Cardiac muscle cell (in vitro differentiated cells and primary cell): ENCODE measurements at places on chromosomes 6 and 20.

DNA sequence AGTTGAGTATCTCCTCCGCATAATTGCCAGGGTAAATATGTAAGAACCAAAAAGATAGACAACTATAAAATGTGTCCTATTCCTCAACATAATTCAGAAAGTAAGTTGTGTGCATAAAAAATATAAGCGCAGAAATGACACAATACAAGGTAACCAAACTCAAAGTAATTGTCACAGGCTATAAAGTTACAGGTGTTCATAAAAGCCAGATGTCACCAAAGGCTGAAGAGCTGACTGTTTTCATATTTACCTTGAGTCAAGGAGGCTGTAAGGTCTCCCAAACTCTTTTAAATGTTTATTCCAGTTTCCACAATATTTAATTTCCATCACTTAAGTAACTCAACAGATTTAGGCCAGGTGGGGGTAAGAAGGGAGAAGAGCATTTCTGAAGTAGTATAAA is 192.2 kb upstream of the MARCKS start:
- H3K27ac ChIP-seq: no peak overlapping the region
- no peak for DNase-seq
- no peaks in the 10 kb centered on the region for H3K36me3 ChIP-seq
- H3K4me3 ChIP-seq: no peak overlapping the region
- no peaks in the 10 kb centered on the region for H3K4me1 ChIP-seq

GRCh38 chr6:136067731-136068341 is 182.3 kb downstream of the MTFR2 start:
- no peak for DNase-seq
- H3K36me3 ChIP-seq: no peaks in the 10 kb centered on the region
- no peaks in the 10 kb centered on the region for H3K4me1 ChIP-seq
- H3K4me3 ChIP-seq: no peak overlapping the region
- no peak overlapping the region for H3K27ac ChIP-seq

GRCh38 chr20:44314870-44315269 is 3.9 kb upstream of the FITM2 start:
- H3K4me1 ChIP-seq: no peaks in the 10 kb centered on the region
- H3K27me3 ChIP-seq: no peaks in the 10 kb centered on the region
- H3K4me3 ChIP-seq: no peak overlapping the region
- H3K36me3 ChIP-seq: no peaks in the 10 kb centered on the region
- no peak overlapping the region for H3K27ac ChIP-seq

- H3K27me3 ChIP-seq: no peaks in the 10 kb centered on the region
- H3K27ac ChIP-seq: no peak overlapping the region
- no peaks in the 10 kb centered on the region for H3K36me3 ChIP-seq
- no peak overlapping the region for H3K4me3 ChIP-seq
Observed at GRCh38 chr6:134330555-134330954, 12.6 kb upstream of the SGK1 start.

GRCh38 chr20:23161244-23161891 is 75.2 kb upstream of the CD93 start:
- DNase-seq: no peak
- H3K27ac ChIP-seq: no peak overlapping the region
- no peak overlapping the region for H3K4me3 ChIP-seq
- H3K4me1 ChIP-seq: no peaks in the 10 kb centered on the region
- H3K27me3 ChIP-seq: no peaks in the 10 kb centered on the region

DNA sequence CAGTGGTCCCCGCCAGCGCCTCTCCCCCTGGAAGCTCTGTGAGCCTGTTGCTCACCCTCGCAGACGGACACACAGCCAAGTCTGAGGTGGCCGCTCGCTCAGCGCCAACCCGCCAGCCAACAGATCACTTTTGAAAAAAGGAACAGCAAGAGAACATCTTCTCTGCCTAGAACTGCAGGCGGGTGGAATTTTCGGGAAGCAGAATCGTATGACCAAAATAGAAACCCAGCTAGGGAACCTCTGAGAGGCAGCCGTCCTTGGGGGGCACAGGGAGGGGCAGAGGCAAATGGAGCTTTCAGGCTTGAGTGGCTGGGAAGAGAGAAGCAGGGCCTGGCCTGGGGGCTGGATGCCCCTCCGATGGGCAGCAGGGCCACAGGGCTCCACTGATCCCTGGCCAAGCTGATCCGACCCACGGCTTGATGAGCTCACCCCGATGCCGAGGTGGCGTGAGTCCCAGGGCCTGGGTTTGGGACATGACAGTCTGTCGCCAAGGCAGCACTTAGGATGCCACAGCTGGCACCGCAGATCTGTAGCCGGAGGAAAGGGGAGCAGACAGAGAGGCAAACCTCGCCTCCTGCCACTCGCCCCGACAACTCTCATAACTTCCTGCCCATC is 9.8 kb downstream of the NFATC2 start:
- H3K27me3 ChIP-seq: no peaks in the 10 kb centered on the region
- peaks cover 73% of the 10 kb centered on the region for H3K4me1 ChIP-seq
- no peak for DNase-seq
- no peaks in the 10 kb centered on the region for H3K36me3 ChIP-seq
- no peak overlapping the region for H3K4me3 ChIP-seq

DNA sequence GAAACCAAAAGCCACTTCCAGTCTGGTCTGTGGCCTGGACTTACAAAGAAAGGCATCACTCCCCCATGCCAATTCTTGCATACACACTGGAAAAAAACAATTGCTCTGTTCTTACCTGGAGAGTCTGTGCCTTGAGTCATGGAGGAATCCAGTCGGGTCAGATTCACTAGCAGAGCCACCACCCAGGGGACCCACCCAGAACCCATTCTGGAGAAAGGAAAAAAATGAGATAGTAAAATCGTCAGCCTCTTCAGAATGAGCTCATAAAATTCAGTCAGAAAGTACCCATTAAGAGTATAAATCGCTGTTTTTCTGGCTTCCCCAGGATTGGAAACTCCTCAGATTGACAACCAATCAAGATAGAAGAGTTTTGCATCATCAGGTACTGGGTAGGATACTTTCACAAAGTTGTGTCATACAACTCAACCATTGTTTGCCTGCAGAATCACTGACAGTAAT is at the start of gene HLA-DOB:
TSS of gene HLA-DOB (minus strand) at position 257 of the 459 bp plus-strand sequence. CDS start at position 206, 51 bp downstream.
- H3K27ac ChIP-seq: no peak within 1 kb of the TSS
- peaks cover 7% of the 10 kb centered on the region for H3K27me3 ChIP-seq
- no peak within 1 kb of the TSS for H3K4me3 ChIP-seq

DNA sequence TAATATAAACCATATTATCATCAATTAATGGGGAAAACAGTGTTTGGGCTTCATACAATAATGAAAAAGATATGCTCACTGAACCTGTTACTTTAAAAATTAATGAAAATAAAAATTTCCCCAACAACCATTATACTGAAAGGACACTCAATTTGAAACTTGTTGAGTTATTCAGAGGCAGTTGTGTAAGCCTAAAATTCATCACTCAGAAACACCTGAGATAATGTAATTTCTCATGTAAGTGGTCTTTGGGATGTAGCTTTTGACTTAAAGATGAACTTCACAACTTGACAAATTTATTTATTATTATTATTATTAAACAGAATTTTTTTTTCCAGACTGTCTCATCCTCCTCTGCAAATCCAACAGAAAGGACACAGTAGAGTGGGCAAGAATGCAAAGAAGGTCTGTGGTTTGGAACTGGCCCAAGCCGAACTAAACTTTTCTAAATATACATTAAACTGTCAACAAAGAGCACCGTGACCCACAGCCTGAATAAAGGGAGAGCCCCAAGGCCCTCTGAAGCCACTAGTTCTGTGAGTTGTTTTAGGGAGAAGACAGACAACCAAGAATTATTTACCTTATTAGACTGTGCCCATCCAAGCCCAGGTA is 32.2 kb upstream of the HEY2 start:
- H3K4me3 ChIP-seq: no peak overlapping the region
- H3K27ac ChIP-seq: no peak overlapping the region
- no peaks in the 10 kb centered on the region for H3K36me3 ChIP-seq
- H3K27me3 ChIP-seq: no peaks in the 10 kb centered on the region
- H3K4me1 ChIP-seq: no peaks in the 10 kb centered on the region
- no peak for DNase-seq

DNA sequence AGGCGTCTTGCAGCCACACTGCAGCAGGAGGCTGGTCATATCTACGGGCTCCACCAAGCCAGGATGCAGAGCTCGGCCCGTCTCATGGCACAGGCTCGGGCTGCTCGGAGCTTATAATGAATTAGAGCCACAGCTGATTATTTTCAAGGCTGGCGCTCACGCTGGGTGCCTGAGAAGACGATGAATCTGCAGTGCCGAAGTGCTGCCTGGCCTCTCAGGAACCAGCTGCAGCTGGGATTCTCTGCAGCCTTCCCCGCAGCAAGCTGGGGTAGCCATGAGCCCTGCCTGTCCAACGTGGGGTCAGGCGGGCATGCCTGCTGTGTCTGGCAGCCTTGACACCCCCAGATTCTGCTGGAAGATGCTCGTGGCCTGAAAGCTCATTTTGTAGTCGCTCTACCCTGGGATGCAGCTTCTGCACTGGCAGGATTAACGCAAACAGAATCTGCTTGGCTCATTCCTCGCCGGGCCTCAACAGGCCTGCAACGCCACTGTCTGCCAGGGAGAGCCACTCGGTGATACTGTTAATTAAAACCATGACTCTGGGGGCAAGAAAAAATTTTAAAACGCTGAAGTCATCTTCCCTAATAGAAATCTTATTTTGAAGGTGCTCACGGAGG is 104.3 kb downstream of the CDH26 start:
- no peaks in the 10 kb centered on the region for H3K27me3 ChIP-seq
- no peak overlapping the region for H3K27ac ChIP-seq
- peaks cover 8% of the 10 kb centered on the region for H3K4me1 ChIP-seq
- no peak overlapping the region for H3K4me3 ChIP-seq

DNA sequence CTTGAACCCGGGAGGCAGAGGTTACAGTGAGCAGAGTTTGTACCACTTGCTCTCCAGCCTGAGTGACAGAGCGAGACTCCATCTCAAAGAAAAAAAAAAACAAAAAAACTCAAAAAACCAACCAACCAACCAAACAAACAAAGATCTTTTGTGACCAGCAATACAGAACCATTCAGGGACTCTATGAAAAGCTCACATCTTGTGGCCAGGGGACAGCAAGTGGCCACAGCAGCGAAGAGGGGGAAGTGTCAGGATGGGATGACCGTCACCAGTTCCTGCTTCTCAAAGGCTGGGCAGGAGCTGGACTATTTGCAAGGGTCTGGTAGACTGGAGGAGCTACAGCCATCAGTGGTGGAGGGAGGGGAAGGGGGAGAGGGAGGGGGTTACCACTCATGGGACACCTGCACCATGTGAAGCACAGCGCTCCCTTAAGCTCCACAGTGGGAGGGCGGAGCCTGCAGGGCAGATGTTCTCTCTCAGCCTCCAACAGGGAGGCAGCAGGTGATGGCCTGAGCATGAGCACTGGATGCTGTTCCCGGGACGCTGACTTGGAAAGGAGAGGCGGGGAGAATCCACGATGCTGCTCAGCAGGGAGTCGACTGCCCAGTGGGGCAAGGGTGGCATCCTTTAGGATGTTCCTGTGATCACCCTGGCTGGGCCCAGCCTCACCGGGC is 19.7 kb upstream of the ULBP3 start:
- H3K27me3 ChIP-seq: no peaks in the 10 kb centered on the region
- no peaks in the 10 kb centered on the region for H3K4me1 ChIP-seq
- no peaks in the 10 kb centered on the region for H3K36me3 ChIP-seq
- H3K4me3 ChIP-seq: no peak overlapping the region
- H3K27ac ChIP-seq: no peak overlapping the region

GRCh38 chr6:2503816-2504494 is 246.8 kb downstream of the MYLK4 start:
- H3K27ac ChIP-seq: no peak overlapping the region
- no peaks in the 10 kb centered on the region for H3K36me3 ChIP-seq
- DNase-seq: peak; percentile 95
- no peak overlapping the region for H3K4me3 ChIP-seq
- H3K4me1 ChIP-seq: no peaks in the 10 kb centered on the region
- H3K27me3 ChIP-seq: no peaks in the 10 kb centered on the region

DNA sequence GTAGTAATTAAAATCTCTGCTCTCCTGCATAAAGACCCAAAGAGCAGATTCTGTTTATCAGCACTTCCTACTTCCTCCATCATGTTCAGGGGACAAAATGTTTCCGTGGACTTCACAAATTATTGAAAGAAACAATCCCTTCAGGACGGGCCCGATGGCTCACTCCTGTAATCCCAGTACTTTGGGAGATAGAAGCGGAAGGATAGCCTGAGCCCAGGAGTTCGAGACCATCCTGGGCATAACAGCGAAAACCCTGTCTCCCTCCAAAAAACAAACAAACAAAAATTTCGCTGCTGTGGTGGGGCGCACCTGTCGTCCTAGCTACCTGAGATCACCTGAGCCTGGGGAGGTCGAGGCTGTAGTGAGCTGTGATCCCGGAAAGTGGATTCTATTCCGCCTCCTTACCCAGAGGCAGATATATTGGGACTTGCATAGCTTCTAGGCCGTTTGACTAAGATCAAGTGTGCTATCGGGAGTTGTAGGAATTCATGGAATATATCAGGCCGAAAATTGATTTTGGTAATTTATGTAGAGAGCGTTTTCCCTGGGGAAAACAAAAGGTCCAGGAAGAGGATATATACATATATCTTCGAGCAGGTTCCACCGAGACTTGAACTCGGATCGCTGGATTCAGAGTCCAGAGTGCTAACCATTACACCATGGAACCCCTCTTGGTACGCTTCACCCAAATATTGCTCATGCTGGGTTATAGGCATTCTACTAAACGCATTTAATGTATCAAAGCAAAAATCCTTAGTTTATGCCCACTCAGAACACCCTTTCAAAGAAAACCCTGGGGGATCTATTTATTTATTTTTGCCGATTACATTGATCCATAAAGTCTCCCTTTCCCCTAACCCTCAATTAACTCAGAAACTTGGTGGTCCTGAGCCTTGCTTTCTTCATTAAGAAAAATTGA is 74.5 kb upstream of the ZNF184 start:
- no peaks in the 10 kb centered on the region for H3K36me3 ChIP-seq
- peaks cover 5% of the 10 kb centered on the region for H3K4me1 ChIP-seq
- peak overlapping the region; percentile 45 for H3K4me3 ChIP-seq

- peak overlapping the region; percentile 89 for H3K27ac ChIP-seq
- no peak overlapping the region for H3K4me3 ChIP-seq
- DNase-seq: no peak
- H3K4me1 ChIP-seq: peaks cover 54% of the 10 kb centered on the region
- H3K36me3 ChIP-seq: peaks cover 10% of the 10 kb centered on the region
Observed at GRCh38 chr20:35013421-35014411, 58.0 kb downstream of the MYH7B start.
